ENCODE measurements at places on chromosomes 7 and 10. TPM values are rescaled to one million over a fixed set of nuclear protein-coding genes. Genes with fewer than 3 reads are reported as not detected.

TSPAN33 gene
- total RNA-seq, result 0.68 TPM

PALD1 gene
- 197 TPM for total RNA-seq

ADRB1 gene
- total RNA-seq, result 0.05 TPM

HECW1 gene
- total RNA-seq, result not detected

PYROXD2 gene
- total RNA-seq, result 5.7 TPM

HERPUD2 gene
- total RNA-seq, result 37.2 TPM

DNA sequence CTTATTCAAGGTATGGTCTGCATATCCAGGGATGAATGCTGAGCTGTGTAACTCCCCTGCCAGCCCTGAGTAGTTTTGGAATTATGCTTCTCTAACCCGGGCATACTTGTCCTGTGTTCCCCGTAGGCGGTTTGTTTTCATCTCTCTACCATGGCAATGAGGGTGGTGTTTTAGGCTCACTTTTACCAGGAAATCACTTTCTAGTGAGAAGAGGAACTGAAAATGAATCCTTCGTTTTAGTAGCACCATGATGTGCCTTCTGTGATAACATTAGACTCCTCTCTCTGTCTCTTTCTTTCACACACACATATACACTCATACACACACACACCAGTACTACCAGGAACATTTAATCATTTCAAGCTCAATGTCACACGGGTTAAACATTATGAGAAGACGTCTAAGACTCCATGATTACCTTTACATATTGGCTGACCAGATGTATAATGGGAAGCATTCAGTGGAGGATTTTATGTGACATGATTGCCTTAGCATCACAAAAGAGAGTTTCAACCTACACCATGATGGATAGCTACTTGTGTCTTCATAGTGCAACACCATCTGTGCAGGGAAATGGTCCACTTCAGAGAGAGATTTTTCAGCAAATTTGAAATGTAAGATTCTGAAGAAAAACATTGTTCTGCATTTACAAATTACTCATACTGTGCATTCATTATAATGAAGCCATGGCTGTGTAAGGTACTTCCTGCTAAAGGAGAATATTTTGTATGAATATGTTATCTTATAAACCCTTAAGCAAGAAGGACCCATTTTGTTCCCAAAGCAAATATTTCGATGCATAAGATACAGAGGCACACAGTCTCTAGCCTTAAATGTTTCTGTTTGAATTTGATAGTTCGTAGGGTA is 31.0 kb upstream of the PFKP start:
- no peak for DNase-seq

GRCh38 chr7:97801108-97801507 is 69.2 kb downstream of the TAC1 start:
- DNase-seq, result no peak

- DNase-seq, result no peak
These were observed at the start of gene PTPN12 for GRCh38 chr7:77537136-77537777. Gene PTPN12 (plus strand): TSS chr7:77537295. CDS start chr7:77537547, 252 bp downstream.

GRCh38 chr10:120989996-120990598 is 138.9 kb downstream of the WDR11 start:
- DNase-seq, result no peak

DNA sequence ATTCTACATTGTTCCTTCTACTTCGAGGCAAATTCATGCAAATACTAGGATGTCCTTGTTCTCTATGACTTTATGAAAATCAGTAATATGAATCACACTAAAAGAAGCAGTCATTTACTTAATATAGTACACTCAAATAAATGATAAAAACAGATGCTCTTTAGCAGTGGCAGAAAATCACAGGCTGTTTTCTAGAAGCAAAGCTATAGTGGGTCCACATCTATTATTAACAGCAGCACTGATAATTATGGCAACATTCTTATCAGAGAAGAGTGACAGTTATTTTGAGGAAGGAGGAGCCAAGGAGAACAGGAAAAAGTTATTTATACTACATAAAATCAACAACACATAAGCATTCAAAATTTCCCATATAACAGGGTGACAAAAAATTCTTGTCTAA is 16.5 kb downstream of the KIF5B start:
- DNase-seq, result no peak

DNA sequence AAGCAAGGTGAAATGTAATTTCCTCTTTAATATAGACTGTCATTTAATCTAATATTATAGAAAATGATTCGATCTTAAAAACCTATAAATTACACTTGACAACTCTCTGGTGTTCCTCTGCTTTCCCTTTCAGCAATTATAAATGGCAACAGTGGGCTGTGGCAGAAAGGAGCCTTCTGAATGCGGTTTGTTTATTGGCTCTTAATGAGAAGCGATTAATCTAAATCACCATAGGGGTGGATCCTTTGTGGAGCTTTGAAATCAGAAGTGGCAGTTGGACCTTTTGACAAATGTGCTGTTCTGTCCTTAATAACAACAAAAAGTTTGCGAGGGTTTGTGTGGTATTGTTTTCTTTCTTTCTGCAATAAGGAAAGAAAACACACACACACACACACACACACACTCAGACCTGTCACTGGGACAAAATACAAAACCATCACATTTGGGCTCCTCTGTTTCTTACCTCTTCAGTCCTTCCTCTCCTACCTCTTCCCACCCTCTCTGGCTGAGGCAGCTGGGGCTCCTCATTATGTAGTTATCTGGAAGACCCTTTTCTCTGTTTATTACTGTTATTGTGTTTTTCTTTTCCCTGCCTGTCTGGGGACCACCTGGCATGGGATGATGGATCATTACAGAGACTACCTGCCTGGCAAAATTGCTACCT is 316.2 kb downstream of the SORCS3 start:
- no peak for DNase-seq

GRCh38 chr7:86785641-86786040 is 141.9 kb downstream of the GRM3 start:
- DNase-seq, result no peak

DNA sequence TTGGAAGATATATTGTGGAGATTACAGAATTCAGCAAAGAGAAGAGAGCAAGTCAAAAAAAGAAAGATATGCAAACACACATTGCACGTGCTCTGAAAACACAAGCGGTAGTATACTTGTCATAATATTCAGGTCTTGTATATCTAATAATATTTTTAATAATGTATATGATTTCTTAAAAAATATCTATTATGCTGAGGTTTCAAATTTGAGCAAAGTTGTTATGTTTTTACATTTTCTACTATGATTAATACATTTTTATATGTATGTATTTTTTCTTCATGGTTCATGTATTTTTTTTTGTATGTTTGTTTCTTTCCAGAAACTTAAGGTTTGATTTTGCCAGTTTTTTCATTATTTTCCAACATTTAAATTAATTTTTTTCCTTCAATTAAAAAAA is 752.4 kb upstream of the VSTM2A start:
- no peak for DNase-seq

DNA sequence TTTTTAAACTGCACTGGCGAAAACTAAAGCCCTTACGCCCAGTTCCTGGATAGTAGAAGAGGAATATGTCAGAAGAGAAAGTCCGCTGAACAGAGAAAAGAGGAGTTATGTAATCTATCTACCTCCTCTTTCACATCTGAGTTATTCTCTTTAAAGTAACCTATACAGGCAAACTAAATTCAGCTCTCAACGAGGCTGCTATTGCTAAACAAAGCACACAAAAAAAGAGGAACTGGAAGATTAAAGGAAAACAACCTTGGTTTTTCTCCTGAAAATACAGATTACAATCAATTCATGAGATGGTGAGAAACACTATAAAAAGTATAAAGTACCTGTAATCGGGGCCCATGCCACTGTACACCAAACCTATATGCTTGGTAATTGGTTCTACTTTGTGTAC is 5.8 kb downstream of the PSMA2 start:
- DNase-seq, result no peak

DNA sequence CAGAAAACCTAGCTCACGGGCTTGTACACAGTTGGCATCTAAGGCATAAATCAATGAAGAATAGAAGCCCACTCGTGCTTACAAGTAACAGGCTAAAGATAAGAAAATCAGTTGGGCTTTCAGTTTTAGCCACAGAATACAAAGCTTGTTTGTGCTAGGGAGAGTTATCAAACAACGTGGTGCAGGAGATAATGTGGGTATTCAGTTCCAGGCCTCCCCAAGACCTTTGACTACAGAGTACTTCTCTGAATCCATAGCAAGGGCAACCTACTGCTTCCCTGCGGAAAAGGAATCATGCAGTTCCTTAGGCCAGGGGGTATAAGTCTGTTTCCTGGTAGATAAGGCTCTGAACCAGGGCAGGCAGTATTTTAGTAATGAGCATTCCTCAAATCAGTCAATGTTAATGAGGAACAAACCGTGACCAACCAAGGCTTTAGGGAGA is 219.5 kb upstream of the CSTF2T start:
- DNase-seq, result peak; percentile 91

GRCh38 chr10:131453721-131454634 is 142.5 kb upstream of the TCERG1L start:
- DNase-seq, result no peak

DNA sequence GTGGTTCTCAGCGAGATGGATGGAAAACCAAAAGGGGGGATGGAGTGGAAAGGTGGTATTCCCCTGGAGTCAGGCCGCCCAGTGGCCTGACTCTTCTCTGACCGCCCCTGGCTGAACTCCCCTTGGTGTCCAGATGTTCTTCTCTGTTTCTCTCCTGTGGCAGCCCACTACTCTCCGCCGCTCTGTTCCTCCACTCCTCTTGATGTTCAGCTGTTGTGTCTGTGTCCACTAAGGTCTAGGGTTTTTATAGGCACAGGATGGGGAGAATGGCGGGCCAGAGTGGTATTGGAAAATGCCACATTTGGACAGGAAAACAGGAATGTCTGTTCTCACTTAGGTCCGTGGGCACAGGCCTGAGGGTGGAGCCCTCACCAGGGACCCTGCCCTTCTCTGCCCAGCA is 954.3 kb upstream of the MBL2 start:
- no peak for DNase-seq

GRCh38 chr7:107856806-107857540 is 34.0 kb upstream of the DLD start:
- DNase-seq, result no peak

DNA sequence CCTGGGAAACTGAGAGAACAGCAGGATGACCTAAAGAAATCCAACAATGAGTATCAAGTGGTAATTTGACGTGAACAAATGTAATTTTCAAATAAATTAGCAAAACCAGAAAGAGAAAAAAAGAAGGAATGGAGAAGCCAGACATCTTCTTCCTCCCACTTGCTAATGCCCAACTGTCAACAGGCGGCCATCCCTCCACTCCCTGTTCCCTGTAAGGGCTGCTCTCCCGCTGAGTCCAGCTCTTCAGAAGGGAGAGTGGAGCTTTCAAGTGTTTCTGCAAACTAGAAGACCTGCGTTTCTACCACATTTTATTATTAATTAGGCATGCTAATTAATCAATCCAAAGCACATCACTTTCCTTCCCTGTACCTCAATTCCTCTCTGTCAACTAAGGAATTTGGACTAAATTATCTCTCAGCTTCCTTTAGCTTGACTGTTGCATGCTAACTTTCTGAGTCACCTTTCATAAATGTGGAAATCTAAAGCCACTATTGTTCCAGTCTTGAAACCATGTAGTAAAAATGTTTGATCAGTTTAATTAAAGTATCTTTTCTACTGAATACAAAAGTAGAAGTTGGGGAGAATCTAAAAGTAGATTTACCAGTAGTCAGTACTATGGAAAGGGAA is 48.4 kb upstream of the CUL1 start:
- no peak for DNase-seq

DNA sequence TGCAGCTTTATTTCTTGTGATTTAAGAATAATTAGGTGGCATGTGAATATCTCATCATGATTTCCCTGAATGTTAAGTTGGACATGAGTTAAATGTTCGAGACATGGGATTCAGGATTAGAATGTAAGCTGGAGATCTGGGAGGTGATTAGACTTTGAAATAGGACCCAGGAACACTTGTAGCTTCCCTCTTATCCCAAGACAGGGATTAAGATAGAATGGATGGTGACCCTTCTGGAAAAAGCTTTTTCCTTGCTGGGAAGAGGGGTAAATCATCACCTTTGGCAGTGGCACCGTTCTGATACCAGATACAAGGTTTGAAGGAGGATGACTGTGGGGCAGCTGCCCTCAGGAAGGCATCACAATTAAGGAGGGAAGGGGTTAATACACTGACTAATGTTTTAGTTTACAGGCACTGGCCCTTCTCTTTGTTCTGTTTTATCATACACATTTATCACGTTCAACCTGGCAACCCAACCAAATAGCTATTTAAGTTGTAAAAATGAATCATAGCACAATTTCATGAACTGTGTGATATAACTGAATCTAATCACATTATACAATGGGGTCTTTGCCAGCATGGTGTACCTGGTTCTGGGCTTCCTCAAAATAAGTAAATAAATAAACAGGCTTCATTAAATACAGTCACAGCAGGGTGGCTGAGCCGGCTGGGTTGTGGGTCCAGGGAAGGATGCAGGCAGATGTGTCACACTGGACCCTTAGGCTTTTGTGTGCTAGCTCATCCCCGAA is 212.7 kb downstream of the LRMDA start:
- DNase-seq, result no peak

DNA sequence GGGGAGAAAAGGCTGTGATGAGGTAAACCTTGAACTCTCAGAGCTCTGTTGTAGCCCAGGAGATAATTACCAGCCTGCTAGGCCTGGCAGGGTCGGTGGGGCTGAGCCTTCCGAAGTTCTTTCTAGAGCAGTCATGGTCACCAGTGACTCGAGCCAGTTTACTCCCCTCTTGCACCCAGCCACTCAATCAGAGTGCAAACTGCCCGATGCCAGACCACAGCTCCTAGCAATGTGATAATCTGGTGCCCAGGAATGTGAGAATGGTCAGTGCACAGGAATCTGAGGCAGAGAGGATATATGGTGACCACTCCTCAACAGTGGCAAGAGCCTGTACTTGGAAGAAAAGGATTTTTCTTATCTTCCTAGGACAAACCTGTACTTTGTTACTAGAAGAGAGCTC is 46.4 kb upstream of the KMT2E start:
- DNase-seq, result no peak

DNA sequence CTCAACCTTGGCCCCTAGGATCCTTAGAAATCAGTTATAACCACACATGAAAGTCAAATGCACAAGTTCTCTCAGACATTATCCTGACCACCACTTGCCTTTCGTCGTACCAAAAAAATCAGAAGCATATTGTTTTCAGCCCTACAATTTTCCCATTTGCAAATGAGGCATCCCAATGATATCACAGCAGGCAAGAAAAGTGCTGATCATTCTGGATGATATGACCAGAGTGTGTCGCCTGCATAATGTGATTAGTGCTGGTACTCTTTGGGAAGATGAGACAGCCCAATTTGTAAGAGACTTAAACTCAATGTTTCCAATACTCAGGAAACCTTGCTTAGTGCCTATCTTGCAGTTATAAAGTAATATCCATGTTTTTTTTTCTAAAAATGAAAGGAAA is 168.0 kb downstream of the SORCS1 start:
- DNase-seq, result no peak

DNA sequence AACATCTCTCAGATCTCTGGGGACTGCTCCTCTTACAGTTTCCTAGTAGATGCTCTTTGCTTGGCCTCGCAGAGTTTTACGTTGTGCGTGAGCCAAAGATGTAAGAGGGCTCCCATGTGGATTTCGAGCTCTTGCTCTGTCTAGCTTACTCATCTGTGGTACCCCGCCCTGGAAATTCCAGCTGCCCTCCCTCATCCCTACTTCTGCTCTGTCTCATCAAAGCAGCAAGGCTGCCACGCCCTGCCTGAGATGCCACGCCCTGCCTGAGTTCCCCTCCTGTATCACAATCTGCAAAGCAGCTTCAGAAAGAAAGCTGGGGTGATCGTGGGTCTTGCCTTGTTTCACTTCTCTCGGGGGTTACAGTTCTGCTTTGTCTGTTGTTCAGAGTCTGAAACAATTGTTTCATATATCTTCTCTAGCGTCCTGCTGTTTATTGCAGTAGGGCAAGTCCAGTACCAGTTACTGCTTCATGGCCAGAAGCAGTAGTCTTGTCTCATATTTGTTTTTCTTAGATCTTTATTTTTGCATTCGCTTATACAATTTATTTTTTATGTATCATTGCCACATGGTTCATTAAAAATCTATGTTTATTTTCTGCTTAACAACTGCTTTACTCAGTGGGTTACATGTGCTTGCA is 36.1 kb upstream of the CCNY start:
- no peak for DNase-seq
